GM23248 (cell line): ENCODE measurements at places on chromosomes 7 and 10. TPM values are rescaled to one million over a fixed set of nuclear protein-coding genes. Genes with fewer than 3 reads are reported as not detected.

GRCh38 chr10:119761106-119761505 lies 35.3 kb downstream of the INPP5F start:
- DNase-seq = peak; percentile 87

- no peak for DNase-seq
These were observed 84.5 kb downstream of the AASS start for GRCh38 chr7:122059542-122059941.

DNA sequence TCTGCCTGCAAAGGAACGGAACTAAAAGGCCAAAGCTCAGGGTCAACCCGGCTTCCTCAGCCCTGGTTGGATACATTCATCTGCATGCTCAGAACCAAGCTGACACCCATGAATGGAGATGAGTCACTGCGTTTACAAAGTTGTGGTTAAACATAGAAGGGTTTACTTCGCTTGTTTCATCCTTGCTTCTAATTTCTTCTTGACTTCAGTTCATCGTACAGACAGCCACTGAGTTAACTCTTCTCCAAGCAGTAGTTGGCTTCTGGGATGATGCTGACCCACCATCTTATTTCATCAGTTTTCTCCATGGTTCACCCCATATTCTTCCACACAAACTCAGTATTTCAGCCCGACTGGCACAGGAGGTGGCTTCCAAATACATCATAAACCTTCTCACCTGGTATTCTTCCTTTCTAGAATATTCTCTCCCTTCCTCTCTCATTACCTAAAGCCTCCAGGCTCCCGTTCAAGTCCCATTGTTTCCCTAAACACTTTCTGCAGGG lies 166.3 kb upstream of the RNF32 start:
- peak; percentile 52 for DNase-seq

- no peak for DNase-seq
These were observed 201.9 kb downstream of the MYOF start for GRCh38 chr10:93280121-93280698.

The PAX4 gene
- total RNA-seq = not detected in 2 replicates

GRCh38 chr7:95916573-95917297 lies 144.4 kb downstream of the DYNC1I1 start:
- DNase-seq = peak; percentile 72

The EPHA1 gene
- total RNA-seq = not detected in 2 replicates

DNA sequence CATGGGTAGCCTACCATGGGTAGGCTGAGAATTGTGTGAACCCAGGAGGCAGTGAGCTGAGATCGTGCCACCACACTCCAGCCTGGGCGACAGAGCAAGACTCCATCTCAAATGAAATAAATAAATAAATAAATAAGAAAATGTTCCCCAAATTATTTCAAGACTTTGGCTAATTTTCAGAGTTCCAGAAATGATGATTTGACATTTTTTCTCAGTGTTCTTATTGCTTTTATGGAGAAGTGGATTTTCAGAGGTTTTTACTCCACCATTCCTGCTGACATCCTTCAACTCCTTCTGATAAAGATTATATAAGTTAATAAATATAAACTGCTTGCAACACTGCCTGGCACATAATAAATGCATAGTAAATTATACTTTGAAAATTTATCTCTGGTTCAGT lies 80.4 kb upstream of the PRKCQ start:
- no peak for DNase-seq

- no peak for DNase-seq
These were observed 828 bp downstream of the OGDHL start for GRCh38 chr10:49761201-49761788.

The C7orf57 gene
- total RNA-seq = not detected in 2 replicates

DNA sequence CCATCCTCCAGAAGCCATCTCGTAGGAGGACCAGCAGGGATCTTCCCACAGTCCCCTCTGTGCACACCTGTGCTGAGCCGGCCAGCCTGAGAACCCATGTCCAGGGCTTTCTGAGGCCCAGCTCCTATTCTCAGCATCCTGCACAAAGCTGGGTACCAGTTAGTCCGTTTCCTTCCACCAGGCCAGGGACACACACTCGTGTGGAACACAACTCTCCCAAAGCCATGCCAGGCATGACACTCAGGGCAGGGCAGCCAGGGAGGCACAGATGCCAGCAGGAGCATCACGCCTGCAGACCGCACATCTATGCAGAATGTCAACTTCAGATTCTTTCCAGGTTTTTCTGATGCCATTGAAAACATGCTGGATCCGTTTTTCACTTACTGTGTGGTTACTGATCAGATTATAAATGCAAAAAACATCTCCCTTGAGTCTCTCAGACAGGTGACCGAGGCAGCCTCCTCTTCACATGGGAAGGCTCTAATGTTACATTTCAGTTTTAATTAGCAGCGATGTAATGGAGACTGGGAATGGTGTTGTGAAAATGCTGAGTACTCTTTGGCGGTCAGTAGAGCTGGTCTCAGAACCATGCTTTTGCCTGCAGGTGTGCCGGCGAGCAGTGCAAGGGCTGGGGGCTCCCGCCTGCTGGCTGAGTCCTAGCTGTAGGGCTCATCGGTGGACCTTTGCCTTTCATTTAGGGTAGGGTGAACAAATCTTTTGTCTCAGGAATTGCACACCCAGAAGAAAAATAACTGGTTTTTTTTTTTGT lies 3.3 kb upstream of the SUN1 start:
- no peak for DNase-seq
